ENCODE measurements at places on chromosomes 7 and 10.
A peak's percentile ranks its signal among the peaks of the same experiment; 100 is the strongest.

- peak; percentile 26 for DNase-seq
These were observed 74.9 kb downstream of the ADCYAP1R1 start for GRCh38 chr7:31126976-31127375.

- DNase-seq, result no peak
These were observed 995 bp upstream of the CLDN3 start for GRCh38 chr7:73770860-73771670.

- DNase-seq, result peak; percentile 26
These were observed 43.0 kb upstream of the DLX6 start for GRCh38 chr7:96962221-96962885.

DNA sequence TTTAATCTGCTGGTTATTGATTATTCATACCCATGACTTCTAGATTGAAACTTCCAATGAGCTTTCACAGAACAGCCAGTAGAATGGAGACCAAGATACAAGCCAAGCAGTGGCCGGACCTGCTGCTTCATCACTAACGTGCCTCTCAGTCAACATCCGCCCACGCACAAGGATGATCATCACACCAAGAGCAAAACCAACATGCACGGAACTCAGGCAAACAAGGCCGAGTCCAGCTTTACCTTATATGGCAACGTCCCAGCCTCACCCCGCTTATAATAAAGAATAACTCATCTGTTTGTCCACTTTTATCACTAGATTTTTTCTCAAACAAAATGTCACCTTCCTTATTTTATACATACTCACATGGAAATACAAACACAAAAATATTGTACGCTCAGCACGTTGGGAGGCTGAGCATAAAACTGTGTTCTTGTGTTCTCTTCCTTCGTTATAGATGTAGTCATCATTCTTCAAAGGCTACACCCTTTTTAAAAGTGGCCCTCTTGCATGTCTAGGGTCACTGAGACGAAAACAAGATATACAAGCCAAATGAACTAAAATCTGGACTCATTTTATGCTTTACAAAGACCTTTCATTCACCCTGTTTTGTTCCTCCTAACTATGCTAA, 122.7 kb downstream of the SFMBT2 start:
- no peak for DNase-seq

DNA sequence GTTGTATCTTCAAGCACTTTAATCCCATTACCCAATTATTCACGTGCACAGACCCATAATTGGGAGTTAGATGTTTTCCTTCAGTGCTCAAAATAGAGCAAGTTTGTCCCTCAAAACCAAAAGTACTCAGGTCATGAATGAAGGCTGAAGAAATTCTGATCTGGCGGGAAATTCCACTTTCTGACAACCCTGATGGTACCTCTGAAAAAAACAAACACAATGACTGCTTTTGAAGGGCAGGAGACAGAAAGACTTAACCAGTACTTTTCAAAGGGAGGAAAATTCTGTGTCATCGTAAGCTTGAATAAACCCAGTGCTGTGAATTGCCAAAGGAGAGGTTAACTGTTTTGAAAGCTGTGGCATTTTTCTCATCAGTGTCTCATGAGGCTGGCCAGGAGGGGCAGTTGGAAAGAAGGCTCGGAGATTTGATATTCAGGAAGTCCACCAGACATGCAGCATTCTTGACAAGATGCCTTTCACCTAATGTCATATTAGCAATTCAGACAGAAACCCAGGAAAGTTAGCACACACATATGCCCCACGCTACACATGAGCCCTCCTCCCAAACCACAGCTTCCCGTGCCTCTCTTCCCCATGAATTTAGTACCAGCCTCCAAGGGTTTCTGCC, 347.0 kb downstream of the KCNMA1 start:
- DNase-seq, result no peak

GRCh38 chr10:123642293-123642692, 23.9 kb upstream of the GPR26 start:
- DNase-seq, result no peak
